Right ventricle myocardium superior (tissue), 1 donor: ENCODE measurements at places on chromosomes 11 and 22. TPM values are rescaled to one million over a fixed set of nuclear protein-coding genes. Genes with fewer than 3 reads are reported as not detected.

ASRGL1 gene
- total RNA-seq = 4.1 TPM

- DNase-seq = no peak
These were observed 745.8 kb upstream of the ANO5 start for GRCh38 chr11:21446939-21447590.

DNA sequence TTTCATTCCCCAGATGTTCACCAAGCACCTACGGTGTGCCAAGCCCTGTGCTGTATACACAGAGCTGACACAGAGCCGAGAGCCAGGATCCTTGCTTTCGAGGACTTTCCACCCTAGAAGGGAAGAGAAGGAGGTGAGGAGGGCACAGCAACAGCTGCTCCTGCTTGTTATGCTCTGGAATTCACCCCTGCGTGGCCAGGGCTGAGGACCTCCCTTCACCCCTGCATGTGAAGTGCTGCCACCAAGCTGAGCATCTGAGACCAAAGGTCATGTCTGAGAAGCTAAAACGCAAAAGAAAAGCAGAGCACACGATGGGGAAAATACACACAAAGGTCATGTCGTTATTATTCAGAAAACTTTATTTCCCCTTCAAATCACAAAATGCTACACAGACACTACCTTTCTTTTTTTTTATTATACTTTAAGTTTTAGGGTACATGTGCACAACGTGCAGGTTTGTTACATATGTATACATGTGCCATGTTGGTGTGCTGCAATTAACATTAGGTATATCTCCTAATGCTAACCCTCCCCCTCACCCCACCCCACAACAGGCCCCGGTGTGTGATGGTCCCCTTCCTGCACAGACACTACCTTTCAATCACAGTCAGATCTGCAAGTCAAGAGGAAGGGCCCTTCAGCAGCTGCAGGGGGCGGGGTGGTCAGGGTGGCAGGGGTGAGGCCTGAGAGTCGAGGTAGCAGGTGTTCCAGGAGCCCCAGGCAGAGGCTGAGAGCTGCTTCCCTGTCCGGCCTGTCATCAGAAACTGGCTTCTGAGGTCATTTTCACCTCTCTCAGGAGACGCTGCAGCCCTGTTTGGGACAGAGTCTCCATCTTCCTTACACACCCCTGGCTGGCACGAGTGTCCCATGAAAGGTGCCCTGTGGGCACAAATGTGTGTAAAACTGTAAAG lies 40.1 kb upstream of the PRR5 start:
- DNase-seq = no peak

GRCh38 chr11:11400635-11401232 lies 47.7 kb upstream of the CSNK2A3 start:
- no peak for DNase-seq

GRCh38 chr11:116263019-116263418 lies 509.8 kb downstream of the BUD13 start:
- no peak for DNase-seq
